ENCODE measurements at places on chromosomes 6 and 20.

DNA sequence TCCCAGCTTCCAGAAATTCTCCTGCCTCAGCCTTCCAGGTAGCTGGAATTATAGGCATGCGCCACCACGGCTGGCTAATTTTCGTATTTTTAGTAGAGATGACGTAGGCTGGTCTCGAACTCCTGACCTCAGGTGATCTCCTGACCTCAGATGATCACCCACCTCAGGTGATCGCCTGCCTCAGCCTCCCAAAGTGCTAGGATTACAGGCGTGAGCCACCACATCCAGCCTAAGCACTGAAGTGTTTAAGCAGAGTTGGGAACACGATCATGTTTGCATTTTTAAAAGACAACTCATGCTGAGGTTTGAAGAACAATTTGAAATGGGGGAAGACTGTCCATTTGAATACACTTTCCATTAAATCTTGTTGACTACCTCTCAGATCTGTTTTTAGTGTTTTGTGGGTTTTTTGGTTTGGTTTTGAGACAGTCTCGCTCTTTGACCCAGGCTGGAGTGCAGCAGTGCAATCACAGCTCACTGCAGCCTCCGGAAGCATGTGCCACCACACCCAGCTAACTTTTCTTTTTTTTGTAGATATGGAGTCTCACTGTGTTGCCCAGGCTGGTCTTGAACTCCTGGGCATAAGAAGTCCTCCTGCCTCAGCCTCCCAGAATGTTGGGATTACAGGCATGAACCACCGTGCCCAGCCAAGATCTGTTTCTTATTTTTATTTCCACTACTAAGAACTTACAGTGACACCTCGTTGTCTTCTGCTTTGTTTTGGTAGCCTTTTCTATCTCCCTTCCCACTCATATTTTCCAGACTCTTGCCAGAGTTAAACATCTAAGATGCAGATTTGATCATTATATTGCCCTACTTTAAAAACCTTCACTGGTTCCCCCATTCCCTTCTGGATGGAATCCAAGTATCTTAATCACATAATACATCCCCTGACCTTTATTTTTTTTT lies 5.5 kb downstream of the CASP8AP2 start:
- DNase-seq = no peak

DNA sequence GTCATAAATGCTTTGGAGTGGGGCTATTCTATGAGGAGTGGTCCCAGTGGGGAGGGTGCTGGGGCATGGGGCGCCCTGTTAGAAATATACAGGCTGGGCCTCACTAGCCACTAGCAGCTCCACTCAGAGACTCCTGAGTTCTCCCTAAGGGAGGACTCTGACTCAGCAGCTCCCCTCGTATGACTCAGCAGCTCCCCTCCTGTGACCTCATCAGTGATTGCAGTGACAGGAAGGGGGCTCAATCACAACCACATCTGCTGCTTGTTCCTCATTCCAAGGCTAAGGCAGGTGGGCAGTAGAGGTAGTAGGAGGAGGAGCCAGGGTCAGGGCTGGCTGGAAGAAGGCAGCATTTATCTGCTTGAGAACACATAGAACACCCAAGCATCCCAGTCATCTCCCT lies 73.7 kb downstream of the PRND start:
- no peak for DNase-seq

DNA sequence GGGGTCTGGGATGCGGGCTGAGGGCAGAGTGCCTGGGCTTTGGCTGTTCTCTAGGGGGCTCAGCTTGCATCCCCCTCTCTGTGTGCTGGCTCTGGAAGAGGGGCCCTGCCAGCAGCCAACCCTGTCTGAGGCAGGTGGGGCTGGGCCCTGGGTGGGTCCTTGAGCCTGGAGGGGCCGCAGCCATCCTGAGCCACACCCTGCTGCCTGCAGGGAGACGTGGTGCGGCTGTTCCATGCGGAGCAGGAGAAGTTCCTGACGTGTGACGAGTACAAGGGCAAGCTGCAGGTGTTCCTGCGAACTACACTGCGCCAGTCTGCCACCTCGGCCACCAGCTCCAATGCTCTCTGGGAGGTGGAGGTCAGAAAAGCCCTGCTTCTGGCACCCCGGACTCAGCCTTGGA lies 41.2 kb downstream of the ITPR3 start:
- DNase-seq = no peak

DNA sequence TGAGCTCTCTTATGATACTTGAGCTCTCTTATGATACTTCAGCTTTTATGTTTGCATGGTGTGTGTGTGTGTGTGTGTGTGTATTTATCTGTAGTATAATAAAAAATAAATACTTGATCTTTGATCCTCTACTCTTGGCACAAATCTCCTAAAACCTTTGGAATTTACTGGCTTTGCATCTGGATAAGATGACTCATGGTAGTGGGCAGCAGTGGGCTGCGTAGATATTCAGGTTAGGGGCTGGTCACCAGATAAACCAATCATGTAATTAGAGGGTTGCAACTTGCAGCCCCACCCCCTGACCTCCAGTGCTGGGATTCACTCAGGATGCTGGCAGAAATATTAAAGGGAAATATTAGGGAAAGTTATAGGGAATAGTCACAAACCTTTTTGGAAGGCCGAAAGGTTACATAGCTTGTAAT lies 151.9 kb upstream of the COL21A1 start:
- no peak for DNase-seq

DNA sequence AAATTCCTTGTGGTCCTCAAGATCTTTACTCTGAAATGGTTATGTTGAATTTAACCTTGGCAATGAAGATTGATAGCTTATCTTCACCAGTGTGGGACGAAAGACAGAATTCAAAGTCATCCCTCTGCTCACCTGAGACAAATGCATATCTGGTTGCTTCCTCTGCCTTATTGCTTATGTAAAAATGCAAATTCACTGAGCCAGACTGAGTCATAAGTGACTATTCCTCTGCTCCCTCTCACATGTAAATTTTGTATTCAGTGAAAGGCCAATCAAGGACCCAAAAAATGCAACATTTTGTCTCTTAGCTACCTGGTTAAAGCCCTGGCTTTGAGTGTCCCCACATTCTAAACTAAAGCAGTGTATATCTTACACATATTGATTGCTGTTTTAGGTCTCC lies 593.1 kb upstream of the GJE1 start:
- no peak for DNase-seq
